Activated CD4-positive, alpha-beta memory T cell treated with anti-CD3 and anti-CD28 coated beads for 36 hours (primary cell): ENCODE measurements at places on chromosomes 5 and 9. TPM values are rescaled to one million over a fixed set of nuclear protein-coding genes. Genes with fewer than 3 reads are reported as not detected.
A peak's percentile ranks its signal among the peaks of the same experiment; 100 is the strongest.

Gene FOXD4L6
- not detected for total RNA-seq

- no peaks in the 10 kb centered on the region for H3K36me3 ChIP-seq
- H3K4me3 ChIP-seq: no peak overlapping the region
- no peak for DNase-seq
- H3K27ac ChIP-seq: no peak overlapping the region
These were observed 216.9 kb downstream of the SPOCK1 start for GRCh38 chr5:137282216-137282615.

Gene SLC12A7
- total RNA-seq: 10.1 TPM

DNA sequence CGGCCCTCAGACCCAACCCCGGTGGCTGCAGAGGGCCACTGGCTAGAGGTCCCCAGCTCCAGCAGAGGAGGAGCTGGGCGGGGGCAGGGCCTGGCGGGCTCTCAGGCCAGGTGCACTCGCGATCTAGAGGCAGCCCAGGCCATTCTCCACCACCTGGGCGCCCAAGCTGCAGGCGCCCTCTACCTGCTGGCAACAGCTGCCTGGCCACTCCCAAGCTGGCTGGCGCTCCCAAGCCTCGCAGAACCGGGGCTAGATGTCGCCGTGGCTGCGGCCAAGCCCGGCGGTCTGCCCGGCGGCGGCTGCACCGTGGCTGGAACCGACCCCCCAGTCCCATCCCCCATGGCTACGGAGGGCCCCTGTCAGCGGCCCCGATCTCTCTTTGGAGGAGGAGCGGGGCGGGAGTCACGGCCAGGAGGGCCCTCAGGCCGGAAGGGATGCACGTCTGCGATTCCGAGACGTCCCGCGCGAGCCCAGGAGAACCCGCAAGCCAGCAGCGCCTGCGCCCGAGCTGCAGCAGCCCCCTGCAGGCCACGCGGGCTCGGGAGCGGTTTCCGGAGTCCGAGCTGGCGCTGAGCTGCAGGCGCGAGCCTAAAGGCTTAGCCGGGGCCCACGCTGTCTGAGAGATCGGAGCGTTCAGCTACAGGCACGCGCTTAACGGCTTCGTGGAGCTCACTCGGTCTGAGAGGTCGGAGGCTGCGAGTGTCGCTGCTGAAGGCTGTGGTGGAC lies 44.3 kb upstream of the BICD2 start:
- H3K27ac ChIP-seq: no peak overlapping the region
- peak; percentile 76 for DNase-seq
- peak overlapping the region; percentile 77 for H3K4me3 ChIP-seq
- H3K4me1 ChIP-seq: peaks cover 15% of the 10 kb centered on the region

Gene SLC26A2
- 5.9 TPM for total RNA-seq

DNA sequence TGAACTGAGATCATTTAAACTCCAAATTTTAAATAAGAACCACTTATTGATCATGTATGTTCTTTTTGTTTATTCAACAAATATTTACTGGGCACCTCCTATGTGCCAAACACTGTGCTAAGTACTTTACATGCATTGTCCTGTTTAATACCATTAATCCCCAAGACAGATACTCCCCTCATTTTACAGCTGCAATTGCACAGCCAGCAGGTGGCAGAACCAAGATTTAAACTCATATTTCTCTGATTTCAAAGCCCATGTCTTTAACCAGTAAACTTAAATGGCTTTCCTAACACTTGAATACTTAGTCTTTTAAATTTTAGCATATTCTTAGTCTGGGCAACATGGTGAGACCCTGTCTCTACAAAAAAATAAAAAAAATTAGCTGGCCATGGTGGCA lies 43.4 kb upstream of the KIAA1958 start:
- no peaks in the 10 kb centered on the region for H3K36me3 ChIP-seq
- no peak overlapping the region for H3K27ac ChIP-seq
- H3K4me1 ChIP-seq: no peaks in the 10 kb centered on the region
- no peak overlapping the region for H3K4me3 ChIP-seq
- no peaks in the 10 kb centered on the region for H3K27me3 ChIP-seq
- peak; percentile 18 for DNase-seq

- no peak for DNase-seq
- H3K27ac ChIP-seq: no peak overlapping the region
- no peaks in the 10 kb centered on the region for H3K27me3 ChIP-seq
- H3K4me1 ChIP-seq: peaks cover 7% of the 10 kb centered on the region
- no peaks in the 10 kb centered on the region for H3K36me3 ChIP-seq
- H3K4me3 ChIP-seq: no peak overlapping the region
These were observed 145.2 kb upstream of the ABCA1 start for GRCh38 chr9:105073147-105073546.

Gene SLC31A1
- 12.5 TPM for total RNA-seq

Gene SLC46A2
- not detected for total RNA-seq

DNA sequence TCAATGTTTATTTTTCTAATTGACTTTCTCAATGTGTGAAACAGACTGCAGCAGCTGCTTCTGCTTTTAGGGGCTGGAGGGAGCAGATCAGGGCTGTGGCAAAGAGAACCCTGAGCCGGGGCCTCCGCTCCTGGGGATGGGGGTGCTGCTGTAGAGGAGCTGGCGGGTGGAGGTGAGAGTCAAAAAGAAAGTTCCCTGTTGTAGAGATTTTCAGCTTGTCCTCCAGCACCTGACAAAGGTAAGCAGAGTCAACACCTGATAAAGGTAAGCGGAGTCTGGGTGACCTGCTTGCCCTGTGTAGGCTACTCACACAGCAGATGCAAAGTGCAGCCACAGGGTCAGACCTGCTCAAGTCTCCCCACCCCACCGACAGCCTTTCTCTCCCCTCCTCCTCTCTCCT lies 252.4 kb upstream of the IRX1 start:
- no peak overlapping the region for H3K4me3 ChIP-seq
- H3K36me3 ChIP-seq: no peaks in the 10 kb centered on the region

Gene PCDHAC1
- total RNA-seq: not detected

GRCh38 chr5:59436364-59437148 lies 457.0 kb downstream of the PDE4D start:
- H3K36me3 ChIP-seq: no peaks in the 10 kb centered on the region
- DNase-seq: no peak
- no peak overlapping the region for H3K4me3 ChIP-seq
- no peak overlapping the region for H3K27ac ChIP-seq

- peaks cover 31% of the 10 kb centered on the region for H3K27me3 ChIP-seq
- no peak overlapping the region for H3K4me3 ChIP-seq
- H3K36me3 ChIP-seq: no peaks in the 10 kb centered on the region
- no peak overlapping the region for H3K27ac ChIP-seq
- DNase-seq: no peak
These were observed 24.3 kb upstream of the NCS1 start for GRCh38 chr9:130147910-130148309.

Gene TLX3
- total RNA-seq: not detected

GRCh38 chr5:103126557-103126956 lies 6.5 kb downstream of the PPIP5K2 start:
- H3K27ac ChIP-seq: no peak overlapping the region
- H3K36me3 ChIP-seq: peaks cover 12% of the 10 kb centered on the region
- H3K4me3 ChIP-seq: no peak overlapping the region

Gene DEPDC1B
- 33.6 TPM for total RNA-seq

GRCh38 chr5:110442856-110443255 lies 283.6 kb downstream of the TMEM232 start:
- no peaks in the 10 kb centered on the region for H3K4me1 ChIP-seq
- H3K4me3 ChIP-seq: no peak overlapping the region
- DNase-seq: no peak
- no peaks in the 10 kb centered on the region for H3K36me3 ChIP-seq
- no peak overlapping the region for H3K27ac ChIP-seq
- H3K27me3 ChIP-seq: no peaks in the 10 kb centered on the region

- H3K4me3 ChIP-seq: no peak overlapping the region
- no peak overlapping the region for H3K27ac ChIP-seq
- no peak for DNase-seq
- H3K27me3 ChIP-seq: no peaks in the 10 kb centered on the region
- H3K4me1 ChIP-seq: no peaks in the 10 kb centered on the region
- peaks cover 8% of the 10 kb centered on the region for H3K36me3 ChIP-seq
These were observed 219.6 kb downstream of the DENND1A start for GRCh38 chr9:123710299-123710698.

- H3K4me1 ChIP-seq: no peaks in the 10 kb centered on the region
- no peak overlapping the region for H3K27ac ChIP-seq
- H3K4me3 ChIP-seq: no peak overlapping the region
- H3K27me3 ChIP-seq: no peaks in the 10 kb centered on the region
These were observed 64.2 kb upstream of the RANBP3L start for GRCh38 chr5:36365896-36366295.

Gene ZNF608
- not detected for total RNA-seq
